ENCODE measurements at places on chromosomes 1 and 21.
A peak's percentile ranks its signal among the peaks of the same experiment; 100 is the strongest.

- DNase-seq, result peak; percentile 34
These were observed 59.6 kb upstream of the ITPKB start for GRCh38 chr1:226798427-226799411.

DNA sequence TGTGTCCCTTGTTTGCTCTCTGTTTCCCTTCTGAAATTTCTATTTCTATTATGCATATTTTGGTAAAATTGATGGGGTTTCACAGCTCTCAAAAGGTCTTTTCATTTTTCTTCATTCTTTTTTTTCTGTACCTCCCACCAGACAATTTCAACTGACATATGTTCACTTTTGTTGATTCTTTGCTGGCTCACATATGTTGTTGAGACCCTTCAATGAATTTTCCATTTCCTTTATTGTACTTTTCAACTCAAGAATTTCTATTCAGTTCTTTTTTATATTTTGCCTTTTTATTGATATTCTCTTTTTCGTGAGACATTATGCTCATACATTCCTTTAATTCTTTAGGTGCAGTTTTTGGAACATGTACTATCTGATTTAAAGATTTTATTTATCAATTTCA lies 102.6 kb upstream of the GRIK1 start:
- no peak for DNase-seq

GRCh38 chr1:170192546-170192945 lies 46.8 kb downstream of the NTMT2 start:
- no peak for DNase-seq

- no peak for DNase-seq
These were observed 362.4 kb upstream of the PKN2 start for GRCh38 chr1:88321706-88322105.

- DNase-seq, result peak; percentile 81
These were observed at the start of gene LGALS8 for GRCh38 chr1:236523704-236524141. Gene LGALS8 (plus strand): TSS chr1:236523982. CDS start chr1:236526071, 2,089 bp downstream.

DNA sequence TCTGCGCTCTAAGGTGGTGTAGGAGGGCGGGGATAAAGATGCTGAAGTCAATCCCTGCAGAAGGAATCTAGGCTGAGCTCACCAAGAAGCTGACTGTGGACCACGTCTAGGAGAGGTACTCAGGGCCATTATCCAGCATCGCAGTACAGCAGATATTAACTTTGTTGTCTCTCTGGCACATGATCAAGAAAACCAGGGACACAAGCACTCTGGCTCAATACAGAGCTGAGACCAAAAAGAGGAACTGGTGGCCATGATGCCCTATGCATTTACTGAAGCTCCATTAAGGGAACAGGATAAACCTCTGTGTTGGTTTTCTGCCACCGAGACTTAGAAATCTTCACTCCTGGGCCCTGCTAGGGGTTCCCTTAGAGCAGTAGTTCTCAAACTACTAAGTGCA lies 38.0 kb upstream of the ANGPTL7 start:
- no peak for DNase-seq

DNA sequence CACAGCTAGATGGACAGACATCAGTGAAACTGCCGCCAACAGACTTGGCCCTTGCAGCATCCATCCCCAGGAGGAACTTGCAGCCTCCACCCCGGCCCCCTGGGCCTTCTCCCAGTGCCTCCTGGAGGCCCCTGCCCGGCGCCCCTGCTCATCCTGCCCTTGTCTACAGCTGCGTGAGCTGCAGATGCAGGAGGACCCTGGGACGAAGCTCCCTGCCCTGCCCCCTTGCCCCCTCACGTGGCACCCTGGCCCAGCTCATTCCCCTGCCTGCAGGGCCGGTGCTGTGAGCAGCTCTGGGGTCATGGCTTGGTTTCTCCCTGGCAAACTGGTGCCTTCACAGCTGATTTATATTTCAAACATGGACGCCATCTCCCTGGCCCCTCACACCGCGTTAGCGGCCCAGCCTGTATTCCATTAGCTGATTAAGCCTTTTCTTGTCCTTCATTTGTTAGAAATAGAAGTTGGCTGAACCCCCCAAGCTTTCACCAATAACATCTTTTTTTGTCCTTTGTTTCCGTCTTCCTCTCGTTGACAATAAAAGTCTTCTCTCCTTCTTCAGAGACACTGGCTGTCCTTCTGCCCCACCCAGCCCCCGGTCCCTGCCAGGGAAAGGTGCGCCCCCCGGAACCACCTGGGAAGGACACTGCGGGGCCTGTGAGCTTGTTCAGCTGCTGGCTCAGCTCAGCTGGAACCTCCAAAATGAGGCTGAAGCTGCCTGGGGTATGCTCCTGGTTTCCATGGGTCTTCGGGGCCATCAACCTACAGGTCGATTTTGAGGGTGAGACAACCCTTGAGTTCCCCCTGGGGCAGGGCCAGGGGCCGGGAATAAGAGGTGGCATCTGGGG lies 34.0 kb upstream of the SLC19A1 start:
- no peak for DNase-seq

GRCh38 chr1:53766194-53766742 lies 27.3 kb upstream of the GLIS1 start:
- no peak for DNase-seq

GRCh38 chr1:235011064-235011598 lies 117.5 kb downstream of the TOMM20 start:
- no peak for DNase-seq

- no peak for DNase-seq
These were observed 519.3 kb upstream of the CXADR start for GRCh38 chr21:16993416-16994038.
